ENCODE measurements at places on chromosomes 11 and 22. TPM values are rescaled to one million over a fixed set of nuclear protein-coding genes. Genes with fewer than 3 reads are reported as not detected.

DNA sequence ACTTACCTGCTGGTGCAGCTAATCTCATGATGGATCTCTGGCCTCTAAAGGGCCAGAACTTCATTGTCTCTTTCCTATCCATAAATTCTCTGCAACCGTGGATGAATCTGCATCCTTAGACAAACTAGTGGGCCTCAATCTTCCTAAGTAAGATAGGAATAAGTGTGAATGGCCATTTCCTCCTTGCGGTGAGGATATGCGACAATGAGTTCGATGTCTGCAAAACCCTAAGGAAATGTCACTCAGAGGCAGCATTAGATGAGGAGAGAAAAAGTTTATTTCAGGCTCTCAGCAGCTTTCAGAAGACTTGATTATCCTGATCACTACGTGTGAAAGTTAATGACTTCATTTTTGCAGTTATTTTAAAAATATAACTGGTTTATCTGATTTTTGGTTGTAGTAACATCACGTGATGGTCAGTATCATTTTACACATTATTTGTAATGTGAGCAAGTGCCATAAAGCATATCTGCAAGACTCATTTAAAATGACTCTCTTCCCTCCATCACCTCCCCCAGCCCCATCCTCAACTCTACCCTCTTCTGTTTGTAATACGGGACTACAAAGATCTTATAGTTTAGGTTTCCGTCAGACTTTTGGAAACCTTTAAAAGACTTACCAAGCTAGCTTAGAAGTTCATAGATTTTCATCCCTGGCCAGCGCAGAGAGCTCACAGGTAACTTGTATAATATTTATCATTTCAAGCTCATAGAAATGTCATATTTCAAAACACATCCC, 10.2 kb downstream of the GRAP2 start:
- DNase-seq: no peak

DNA sequence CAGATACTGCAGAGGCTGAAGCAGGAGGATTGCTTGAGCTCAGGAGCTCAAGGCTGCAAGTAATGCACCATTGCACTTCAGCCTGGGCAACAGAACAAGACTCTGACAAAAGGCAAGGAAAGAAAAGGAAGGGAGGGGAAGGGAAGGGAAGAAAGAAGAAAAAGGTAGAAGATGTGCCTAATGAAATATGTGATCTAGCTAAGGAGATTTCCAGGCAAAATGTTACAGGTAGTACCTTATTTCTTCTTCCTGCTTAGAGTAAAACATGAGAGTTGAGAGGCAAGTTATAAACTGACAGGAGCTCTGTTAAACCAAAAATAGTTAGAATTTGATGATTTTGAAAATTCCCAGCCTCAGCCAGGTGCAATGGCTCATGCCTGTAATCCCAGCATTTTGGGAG, 4.7 kb upstream of the PELI3 start:
- no peak for DNase-seq

GRCh38 chr11:38009932-38010331, 1411.9 kb upstream of the RAG2 start:
- no peak for DNase-seq

Gene AGBL2
- total RNA-seq: 2.6 TPM

- DNase-seq: no peak
Observed at GRCh38 chr11:65053827-65054508, 4.4 kb downstream of the NAALADL1 start.

- DNase-seq: no peak
Observed at GRCh38 chr11:46290598-46291309, 13.3 kb downstream of the CREB3L1 start.

DNA sequence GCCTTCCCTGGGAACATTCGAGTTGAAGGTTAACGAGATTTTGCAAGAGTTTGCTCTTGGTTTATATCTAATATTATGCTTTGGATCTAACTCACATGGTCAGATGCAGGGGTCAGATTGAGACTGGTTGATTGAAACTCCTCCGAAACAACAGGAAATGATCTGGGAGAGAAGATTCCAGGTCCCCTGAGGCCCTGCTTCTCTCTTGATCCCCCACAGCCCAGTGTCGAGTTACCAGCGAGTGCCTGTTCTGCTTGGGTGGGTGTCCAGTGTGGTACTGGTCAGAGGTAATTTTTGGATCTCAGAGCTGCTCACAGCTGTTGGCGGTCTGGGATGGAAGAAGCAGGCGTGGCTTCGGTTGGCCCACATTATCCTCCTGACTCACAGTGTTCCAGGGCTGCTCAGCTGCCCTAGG, 9.2 kb downstream of the FBLN1 start:
- no peak for DNase-seq

DNA sequence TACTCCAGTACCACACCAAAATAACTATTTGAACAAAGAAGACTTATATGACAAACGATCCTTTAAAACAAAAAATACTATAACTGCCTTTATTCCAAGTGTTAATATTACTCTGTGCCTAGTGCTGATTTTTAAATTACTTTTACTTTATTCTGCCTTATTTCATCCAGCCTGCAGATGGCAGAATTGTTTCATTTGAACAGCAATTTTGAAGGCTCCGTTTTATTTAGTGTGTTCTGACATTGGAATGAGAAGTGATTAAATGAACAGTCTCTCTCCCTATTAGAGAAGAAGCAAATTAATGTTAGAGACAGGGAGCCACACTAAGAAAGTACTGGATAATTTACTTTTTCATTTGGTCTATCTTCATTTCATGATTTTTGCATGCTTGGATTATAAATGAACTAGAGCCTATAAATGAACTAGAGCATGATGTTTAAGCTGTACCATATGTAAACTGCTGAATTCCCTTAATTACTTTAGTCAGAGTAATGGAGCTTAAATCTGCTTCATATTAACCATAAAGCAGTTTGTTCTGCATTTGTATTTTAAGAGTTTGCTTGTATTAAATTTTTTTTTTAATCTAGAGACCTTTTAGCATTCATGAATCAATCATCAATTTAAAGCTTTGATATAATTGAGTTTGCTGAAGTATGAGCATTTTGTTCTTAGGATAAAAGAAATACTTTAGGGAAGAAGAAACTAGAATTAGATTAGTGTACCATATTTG, 9.8 kb downstream of the PDHX start:
- no peak for DNase-seq

Gene PARVB
- total RNA-seq: 84.3 TPM

DNA sequence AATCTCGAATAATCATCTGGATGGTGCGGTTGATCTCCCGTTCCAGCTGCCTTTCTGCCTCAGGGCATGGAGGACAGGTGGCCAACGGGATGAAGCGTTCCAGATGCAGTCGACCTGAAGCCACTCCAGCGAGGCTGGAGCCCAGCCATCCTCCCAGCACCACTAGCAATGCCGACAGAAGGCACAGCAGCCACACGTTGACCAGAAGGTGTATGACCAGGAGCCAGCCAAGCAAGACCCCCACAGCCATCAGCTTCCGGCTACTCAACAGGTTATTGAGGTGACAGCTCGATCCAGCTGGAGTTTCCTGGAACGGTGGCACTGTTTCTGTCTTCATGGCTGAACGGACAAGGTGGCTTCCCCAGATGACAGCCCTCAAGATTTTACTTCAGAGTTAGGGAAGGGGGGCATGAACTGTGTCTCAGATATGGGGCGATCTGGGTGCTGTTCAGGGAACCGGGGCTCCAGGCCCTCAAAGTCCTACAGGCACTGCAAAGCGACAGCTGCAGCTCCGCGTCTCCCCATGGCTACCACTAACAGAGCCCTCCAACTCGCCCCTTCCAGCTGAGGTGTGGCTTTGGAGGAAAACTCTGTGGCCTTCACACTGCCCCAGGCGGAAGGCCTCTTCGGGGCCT, 559 bp downstream of the SNX19 start:
- DNase-seq: no peak

- no peak for DNase-seq
Observed at GRCh38 chr22:24859587-24859986, 53.6 kb downstream of the SGSM1 start.

DNA sequence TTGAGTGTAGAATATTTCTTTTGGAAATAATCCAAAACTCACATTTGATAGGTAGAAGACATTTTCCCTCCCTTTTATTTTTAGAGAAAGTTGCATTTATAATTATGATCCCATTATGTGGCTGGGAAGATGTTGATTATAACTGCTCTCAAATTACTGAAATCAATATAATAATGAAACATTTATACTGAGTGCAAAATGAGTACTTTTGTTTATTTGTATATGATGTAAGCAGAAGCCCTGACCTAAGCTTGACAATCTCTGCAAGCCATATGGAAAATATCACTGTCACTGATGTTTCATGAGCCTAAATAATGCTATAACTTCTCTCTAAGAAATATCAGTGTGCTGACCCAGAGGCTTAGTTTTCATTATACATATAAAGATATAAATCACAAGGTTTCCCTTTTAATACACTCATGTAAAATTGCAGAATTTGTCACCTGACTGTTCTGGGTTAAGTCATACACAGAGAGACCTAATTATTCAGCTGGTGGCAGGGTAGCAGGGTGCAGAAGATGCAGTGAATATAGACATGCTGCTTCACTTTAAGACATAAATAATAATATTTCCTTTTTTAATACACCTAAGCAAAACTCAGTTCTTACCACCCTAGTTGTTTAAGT, 99.2 kb downstream of the BBOX1 start:
- no peak for DNase-seq

DNA sequence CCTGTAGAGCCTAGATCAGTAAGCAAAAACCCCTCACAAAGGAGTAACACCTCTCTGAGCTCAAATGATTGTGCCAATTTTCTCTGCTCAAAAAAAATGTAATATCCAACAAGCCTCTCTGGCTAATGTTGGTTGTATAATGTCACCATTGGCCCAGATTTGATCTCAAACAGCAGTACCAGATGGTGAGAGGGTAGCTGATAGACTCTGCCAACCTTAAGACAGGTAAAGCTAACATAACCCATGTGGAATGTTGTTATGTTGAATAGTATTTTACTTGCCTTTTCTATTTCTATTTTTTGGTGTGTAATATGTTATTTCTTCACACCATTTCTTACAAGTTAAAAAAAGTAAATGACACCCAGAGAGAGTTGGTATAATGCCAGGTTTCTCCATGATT, 166.7 kb upstream of the GUCY1A2 start:
- DNase-seq: no peak

Gene TMPRSS6
- total RNA-seq: 0.42 TPM

GRCh38 chr11:125892071-125892470, 4.6 kb downstream of the HYLS1 start:
- DNase-seq: no peak

GRCh38 chr11:119641983-119642745, 86.8 kb downstream of the NECTIN1 start:
- no peak for DNase-seq

Gene LRRC74B
- not detected for total RNA-seq

DNA sequence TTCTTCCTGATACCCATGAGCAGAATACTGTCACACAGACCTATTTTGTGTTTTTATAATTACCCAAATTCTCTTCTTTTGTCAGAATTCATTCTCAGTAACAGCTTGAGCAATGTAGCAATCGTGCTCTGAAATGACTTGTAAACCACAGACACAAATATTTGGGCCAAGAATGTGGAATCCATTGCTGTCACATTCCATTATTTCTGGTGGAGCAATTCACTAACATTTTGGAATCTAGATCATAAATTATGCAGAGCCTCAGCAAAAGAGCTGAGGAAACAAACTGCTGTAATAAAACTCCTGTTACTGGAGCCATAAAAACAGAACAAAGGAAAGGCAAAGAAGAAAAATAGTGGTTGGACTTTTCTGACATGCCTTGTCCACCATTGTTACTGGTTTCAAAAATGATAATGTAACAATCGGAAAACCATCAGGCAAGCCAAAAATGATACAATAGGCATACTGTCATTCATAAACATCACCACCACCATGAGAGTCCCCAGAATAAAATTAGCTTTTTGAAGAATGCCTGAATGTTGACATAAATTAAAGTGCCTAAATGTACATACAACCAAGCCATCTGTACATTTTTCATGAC, 223.4 kb upstream of the PITPNB start:
- DNase-seq: no peak

Gene MRGPRX4
- not detected for total RNA-seq

Gene CWF19L2
- total RNA-seq: 15.7 TPM

DNA sequence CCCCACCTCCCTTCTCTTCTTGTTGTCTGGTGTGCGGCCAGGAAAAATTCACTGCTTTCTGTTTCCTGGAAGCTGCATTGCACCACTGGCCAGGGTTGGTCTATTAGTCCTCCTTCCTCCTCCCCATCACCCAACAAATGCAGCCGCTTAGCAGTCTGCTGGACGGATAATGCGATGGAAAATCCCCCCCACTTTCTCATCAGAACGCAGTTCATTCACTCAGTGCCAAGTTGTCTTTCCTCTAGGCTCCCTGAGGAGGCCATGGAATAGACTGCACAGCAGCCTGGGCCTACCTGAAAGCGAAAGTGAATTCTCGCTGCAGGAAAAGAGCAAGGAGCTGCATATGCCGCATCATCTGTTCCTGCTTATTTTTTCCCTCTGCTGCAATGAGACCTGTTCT, 513.6 kb downstream of the METTL15 start:
- no peak for DNase-seq

DNA sequence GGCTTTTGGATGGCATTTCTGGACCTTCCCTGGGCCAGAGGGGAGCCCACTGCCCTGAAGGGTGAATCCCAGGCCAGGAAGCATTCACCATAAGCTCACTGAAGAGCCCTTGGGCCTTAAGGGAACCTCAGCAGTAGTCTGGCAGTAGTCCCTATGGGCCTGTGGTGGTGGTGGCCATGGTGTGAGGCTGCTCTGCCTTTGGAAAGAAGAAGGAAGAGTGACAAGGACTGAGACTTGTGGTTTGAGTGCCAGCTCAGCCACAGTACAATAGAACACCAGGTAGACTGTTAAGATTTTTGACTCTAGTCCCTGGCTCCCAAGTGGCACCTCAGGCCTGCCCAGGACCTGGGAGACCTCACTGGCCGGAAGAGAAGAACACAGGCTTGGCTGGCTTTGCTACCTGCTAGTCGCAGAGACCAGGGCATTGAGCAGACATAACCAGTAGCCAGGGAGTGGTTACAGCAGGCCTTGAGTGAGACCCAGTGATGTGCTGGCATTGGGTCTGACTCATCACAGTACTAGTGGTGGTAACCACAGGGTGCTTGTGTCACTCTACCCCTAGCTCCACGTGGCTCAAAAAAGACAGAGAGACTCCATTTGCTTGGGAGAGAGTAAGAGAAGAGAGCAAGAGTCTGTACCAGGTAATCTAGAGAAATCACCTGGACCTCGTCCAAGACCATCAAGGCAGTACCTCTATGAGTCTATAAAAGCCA, 259.8 kb upstream of the BLID start:
- DNase-seq: no peak

Gene KDM4E
- total RNA-seq: not detected

- no peak for DNase-seq
Observed at GRCh38 chr11:126624506-126624905, 269.0 kb downstream of the ST3GAL4 start.

DNA sequence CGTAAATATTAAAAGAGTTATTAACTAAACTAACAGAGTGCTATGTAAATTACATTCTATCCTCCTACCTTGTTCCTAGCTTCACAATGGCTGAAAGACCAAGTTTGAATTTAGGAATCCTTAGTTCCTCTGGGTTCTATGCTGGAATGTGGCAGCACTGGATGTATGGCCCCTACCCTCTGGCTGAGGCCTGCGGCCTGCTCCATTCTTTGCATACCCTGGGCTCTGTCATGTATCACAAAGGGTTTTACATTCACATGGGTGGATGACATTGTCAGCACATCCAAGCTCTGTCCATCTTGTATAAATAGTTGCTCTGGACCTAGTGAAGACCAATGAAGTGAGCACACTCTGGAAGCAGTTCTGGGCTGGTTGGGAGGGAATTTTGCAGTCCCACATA, 54.5 kb downstream of the AASDHPPT start:
- DNase-seq: no peak

GRCh38 chr11:789943-790342, at the start of gene CEND1:
TSS of gene CEND1 (minus strand) at chr11:790090. CDS start at chr11:788576, 1,514 bp downstream.
- no peak for DNase-seq

GRCh38 chr11:10931761-10932670, 74.2 kb upstream of the ZBED5 start:
- no peak for DNase-seq

Gene KRTAP5-10
- not detected for total RNA-seq
